ENCODE measurements at places on chromosomes 1 and 21. TPM values are rescaled to one million over a fixed set of nuclear protein-coding genes. Genes with fewer than 3 reads are reported as not detected.

CCDC24 gene
- total RNA-seq = 12.5 TPM

AMY1B gene
- total RNA-seq = not detected

PTAFR gene
- 4.8 TPM for total RNA-seq

SASS6 gene
- total RNA-seq = 3.9 TPM

KCTD3 gene
- total RNA-seq = 63.8 TPM

PLA2G2A gene
- not detected for total RNA-seq

SKI gene
- total RNA-seq = 67.6 TPM

VHLL gene
- not detected for total RNA-seq

CRYAA gene
- total RNA-seq = not detected

FOXD2 gene
- 6.4 TPM for total RNA-seq

SERBP1 gene
- 178 TPM for total RNA-seq

LIN28A gene
- total RNA-seq = not detected

KCNJ9 gene
- 0.12 TPM for total RNA-seq

CHI3L2 gene
- 0.70 TPM for total RNA-seq

SPATA1 gene
- total RNA-seq = 1.6 TPM

URB1 gene
- 18.3 TPM for total RNA-seq

PLA2G2C gene
- total RNA-seq = not detected

NCMAP gene
- total RNA-seq = 0.47 TPM

TBX19 gene
- 2.0 TPM for total RNA-seq

PLD5 gene
- total RNA-seq = 1.4 TPM

TTC34 gene
- 0.29 TPM for total RNA-seq

PTGER3 gene
- total RNA-seq = 146 TPM

PKNOX1 gene
- total RNA-seq = 27.4 TPM

ERG gene
- total RNA-seq = 14.6 TPM

THEM5 gene
- 0.41 TPM for total RNA-seq

TTC22 gene
- total RNA-seq = 6.8 TPM

TRIM63 gene
- total RNA-seq = 9.4 TPM

Data from metanephros (tissue), 2 donors.